ENCODE measurements at places on chromosomes 2 and 18. TPM values are rescaled to one million over a fixed set of nuclear protein-coding genes. Genes with fewer than 3 reads are reported as not detected.

The CXCR1 gene
- total RNA-seq: 0.28 TPM

The SERPINB3 gene
- total RNA-seq: 8.5 TPM

The APOB gene
- 0.91 TPM for total RNA-seq

The MBP gene
- total RNA-seq: 43.5 TPM

The TUBA3E gene
- total RNA-seq: 32.6 TPM

The R3HDM1 gene
- total RNA-seq: 51.5 TPM

The RAB6C gene
- total RNA-seq: 0.87 TPM

The ANO7 gene
- total RNA-seq: 187 TPM

The SLC25A12 gene
- 33.9 TPM for total RNA-seq

The TCF7L1 gene
- 2.6 TPM for total RNA-seq

The OTOF gene
- total RNA-seq: not detected

The KLF7 gene
- 10.2 TPM for total RNA-seq

The KIF1A gene
- 18.9 TPM for total RNA-seq

The IL36RN gene
- not detected for total RNA-seq

The CIDEA gene
- total RNA-seq: not detected

The POTEF gene
- 14.5 TPM for total RNA-seq

The KIAA2012 gene
- total RNA-seq: not detected

The ZNF892 gene
- 4.6 TPM for total RNA-seq

The NOL4 gene
- total RNA-seq: 3.6 TPM

The MYOM1 gene
- total RNA-seq: 6.1 TPM

The LOXHD1 gene
- 1.4 TPM for total RNA-seq

The ZNF142 gene
- 25.5 TPM for total RNA-seq

The TSPYL6 gene
- total RNA-seq: not detected

The LRRTM1 gene
- total RNA-seq: 1.8 TPM

The REG3G gene
- 52.0 TPM for total RNA-seq

The EPHA4 gene
- total RNA-seq: 12.0 TPM

The SNORC gene
- 1.7 TPM for total RNA-seq

The DHRS9 gene
- 0.32 TPM for total RNA-seq

The POTEJ gene
- total RNA-seq: 8.5 TPM

The DTNA gene
- 76.2 TPM for total RNA-seq

The KCNK3 gene
- 14.5 TPM for total RNA-seq

The MRO gene
- total RNA-seq: 0.23 TPM

The IL37 gene
- 1.4 TPM for total RNA-seq

The SDC1 gene
- total RNA-seq: 103 TPM

The KIF3C gene
- total RNA-seq: 24.4 TPM

The PKDCC gene
- total RNA-seq: 11.1 TPM

The IL36B gene
- not detected for total RNA-seq

The PLGLB2 gene
- not detected for total RNA-seq

The REG3A gene
- not detected for total RNA-seq

The NAB1 gene
- total RNA-seq: 36.6 TPM

The CHMP3 gene
- total RNA-seq: 109 TPM

The KCNIP3 gene
- total RNA-seq: 5.1 TPM

The KIDINS220 gene
- total RNA-seq: 46.2 TPM

The PLEKHM3 gene
- total RNA-seq: 17.0 TPM

The MERTK gene
- 43.6 TPM for total RNA-seq

The PAX3 gene
- total RNA-seq: not detected

Measured in prostate gland (tissue), 2 donors.